T-helper 2 cell treated with Interferon-gamma antibody and Interleukin-4, amounts not matched to agents 5 μg/mL and 100 μg/mL, for 36 hours (primary cell): ENCODE measurements at places on chromosomes 13 and 19.

GRCh38 chr13:77894743-77895142 lies 23.9 kb downstream of the EDNRB start:
- no peaks in the 10 kb centered on the region for H3K36me3 ChIP-seq
- peaks cover 11% of the 10 kb centered on the region for H3K27me3 ChIP-seq
- DNase-seq: no peak

DNA sequence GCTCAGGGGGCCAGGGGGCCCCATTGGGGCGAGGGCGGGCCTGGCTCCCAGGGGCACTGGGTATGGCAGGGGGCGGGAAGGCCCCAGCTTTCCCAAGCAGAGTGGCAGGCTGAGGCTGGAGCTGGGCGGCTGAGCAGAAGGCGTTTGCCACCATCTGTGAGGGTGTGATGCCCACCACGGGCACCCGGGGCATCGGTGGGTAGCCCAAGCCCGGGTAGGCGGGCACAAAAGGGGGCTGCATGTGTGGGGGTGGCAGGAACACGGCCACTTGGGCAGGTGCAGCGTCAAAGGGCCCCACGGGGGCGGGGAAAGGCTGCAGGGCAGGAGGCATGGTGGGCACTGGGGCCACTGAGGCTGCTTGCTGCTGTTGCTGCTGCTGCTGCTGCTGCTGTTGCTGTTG lies 22.8 kb downstream of the NUMBL start:
- peaks cover 6% of the 10 kb centered on the region for H3K4me1 ChIP-seq
- peaks cover 19% of the 10 kb centered on the region for H3K36me3 ChIP-seq
- H3K4me3 ChIP-seq: no peak overlapping the region
- DNase-seq: no peak
- H3K27me3 ChIP-seq: no peaks in the 10 kb centered on the region

DNA sequence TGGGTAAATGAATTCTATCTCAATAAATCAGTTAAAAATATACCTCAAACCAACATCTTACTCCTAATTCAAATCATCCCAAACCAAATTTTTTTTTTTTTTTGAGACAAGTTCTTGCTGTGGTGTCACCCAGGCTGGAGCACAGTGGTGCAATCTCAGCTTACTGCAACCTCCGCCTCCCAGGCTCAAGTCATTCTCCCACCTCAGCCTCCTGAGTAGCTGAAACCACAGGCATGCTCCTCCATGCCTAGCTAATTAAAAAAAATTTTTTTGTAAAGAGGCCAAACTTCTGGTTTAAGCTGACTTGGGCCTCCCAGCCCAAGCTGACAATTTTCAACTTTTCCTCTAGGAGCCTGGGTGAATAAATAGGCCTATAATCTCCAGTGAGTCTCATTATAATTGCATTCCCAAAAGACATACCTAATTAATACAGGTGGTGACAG lies 22.1 kb upstream of the OLFM2 start:
- H3K27ac ChIP-seq: no peak overlapping the region
- no peaks in the 10 kb centered on the region for H3K4me1 ChIP-seq
- H3K27me3 ChIP-seq: no peaks in the 10 kb centered on the region

DNA sequence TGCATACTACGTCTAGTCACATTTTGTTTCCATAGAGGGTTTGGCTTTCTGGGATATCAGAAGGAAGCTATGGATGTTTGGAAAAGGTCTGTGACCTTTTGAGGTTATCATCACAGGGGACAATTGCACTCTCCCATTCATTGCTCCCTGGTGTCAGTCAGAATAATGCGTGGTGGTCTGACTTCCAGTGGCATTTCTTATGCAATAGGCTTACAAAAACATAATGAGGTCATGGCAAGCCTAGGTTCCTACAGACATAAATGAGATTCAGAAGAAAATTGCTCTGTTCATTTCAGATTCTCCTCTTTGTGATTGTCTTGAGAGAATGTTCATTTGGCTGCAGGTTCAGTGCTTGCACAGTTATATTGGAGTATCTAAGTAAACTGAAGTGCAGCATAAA lies 54.6 kb downstream of the ARHGAP35 start:
- H3K36me3 ChIP-seq: peaks cover 24% of the 10 kb centered on the region
- H3K4me1 ChIP-seq: peaks cover 31% of the 10 kb centered on the region
- H3K4me3 ChIP-seq: no peak overlapping the region

DNA sequence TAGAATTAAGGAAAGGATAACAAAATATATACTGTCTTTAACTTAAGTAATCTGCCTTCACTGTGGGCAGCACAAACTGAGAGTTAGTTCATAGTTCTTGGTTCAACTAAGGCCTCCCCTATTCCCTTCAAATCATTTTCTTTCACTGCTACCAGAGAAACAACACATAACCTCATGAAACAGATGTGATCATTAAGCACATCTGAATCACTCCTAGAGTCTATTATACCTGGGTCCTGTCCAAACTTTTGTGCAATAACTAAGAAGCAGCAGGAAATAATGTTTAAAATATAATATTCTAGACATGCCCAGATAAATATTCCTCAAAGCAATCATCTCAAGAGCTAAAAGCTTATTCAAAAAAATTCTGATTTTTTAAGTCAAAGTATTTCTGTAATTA lies 62.9 kb downstream of the ZC3H13 start:
- no peak overlapping the region for H3K27ac ChIP-seq
- H3K4me1 ChIP-seq: no peaks in the 10 kb centered on the region
- no peak for DNase-seq
- no peak overlapping the region for H3K4me3 ChIP-seq
- H3K27me3 ChIP-seq: no peaks in the 10 kb centered on the region

DNA sequence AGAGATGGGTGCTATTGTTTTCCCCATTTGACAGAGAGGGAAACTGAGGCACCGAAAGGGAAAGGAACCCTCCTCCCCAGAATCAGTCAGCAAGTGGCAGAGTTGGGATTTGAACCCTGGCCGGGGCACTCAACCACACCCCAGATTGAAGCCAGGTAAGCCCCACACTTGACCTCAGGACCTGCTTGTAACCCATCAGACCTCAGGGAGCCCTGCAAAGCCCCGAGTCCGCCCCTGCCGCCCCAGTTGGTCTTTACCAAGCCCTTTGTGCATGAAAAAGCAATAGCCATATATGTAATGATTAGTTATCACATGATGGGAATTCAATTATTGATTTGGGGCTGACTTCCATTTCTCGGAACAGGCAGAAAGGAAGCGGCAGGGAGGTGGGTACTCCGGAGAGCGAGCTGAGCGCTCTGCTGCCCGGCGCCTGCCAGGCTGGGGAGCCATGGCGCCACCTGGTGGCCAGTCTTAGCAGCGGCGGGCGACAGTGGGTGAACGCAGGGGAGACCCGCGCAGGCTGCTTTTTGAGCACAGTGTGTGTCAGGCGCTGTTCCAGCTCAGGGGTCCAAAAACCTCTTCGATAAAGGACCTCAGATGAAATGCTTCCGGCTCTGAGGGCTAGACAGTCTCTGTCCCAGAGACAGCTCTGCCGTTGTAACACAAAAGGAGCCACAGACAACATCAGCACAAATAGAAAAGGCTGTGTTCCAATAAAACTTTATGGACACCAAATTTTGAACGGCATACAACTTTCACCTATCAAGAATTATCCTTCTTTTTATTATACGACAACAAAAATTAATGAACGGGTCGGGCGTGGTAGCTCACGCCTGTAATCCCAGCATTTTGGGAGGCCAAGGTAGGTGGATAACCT lies 82.9 kb upstream of the CACNA1A start:
- no peak overlapping the region for H3K4me3 ChIP-seq
- H3K27me3 ChIP-seq: no peaks in the 10 kb centered on the region
- H3K4me1 ChIP-seq: no peaks in the 10 kb centered on the region
- no peak overlapping the region for H3K27ac ChIP-seq

GRCh38 chr13:27966641-27967202 lies 2.4 kb downstream of the CDX2 start:
- H3K27me3 ChIP-seq: peaks cover 80% of the 10 kb centered on the region
- DNase-seq: no peak
- peaks cover 2% of the 10 kb centered on the region for H3K36me3 ChIP-seq

DNA sequence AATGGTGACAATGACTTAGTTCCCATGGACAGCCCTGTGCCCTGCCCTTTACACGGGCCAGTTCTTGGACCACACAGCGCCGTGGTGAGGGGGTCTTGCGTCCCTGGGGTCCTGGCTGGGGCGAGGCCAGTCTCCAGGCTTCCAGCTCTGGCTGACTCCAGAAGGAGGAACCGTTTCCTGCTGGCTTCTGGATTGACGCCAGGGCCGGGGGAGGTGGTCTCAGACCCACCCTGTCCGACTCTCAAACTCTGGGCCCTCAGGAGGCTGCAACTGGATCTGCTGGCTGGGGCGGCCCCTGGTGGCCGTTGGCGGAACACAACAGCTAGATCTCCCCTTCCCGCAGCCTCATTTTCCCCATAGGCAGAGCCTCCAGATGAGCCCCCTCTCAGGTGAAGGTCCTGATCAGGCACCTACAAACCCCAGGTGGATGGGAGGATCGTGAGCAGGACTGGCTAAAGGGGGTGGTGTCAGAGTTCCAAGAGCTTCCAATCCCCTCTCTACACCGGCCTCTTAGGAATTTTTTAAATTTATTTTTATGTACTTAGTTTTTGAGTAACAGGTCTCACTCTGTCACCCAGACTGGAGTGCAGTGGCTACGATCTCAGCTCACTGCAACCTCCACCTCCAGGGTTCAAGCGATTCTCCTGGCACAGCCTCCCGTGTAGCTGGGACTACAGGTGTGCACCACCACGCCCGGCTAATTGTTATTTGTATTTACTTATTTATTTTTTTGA lies 8.0 kb downstream of the CCDC194 start:
- H3K27me3 ChIP-seq: peaks cover 18% of the 10 kb centered on the region
- no peak overlapping the region for H3K4me3 ChIP-seq
- H3K4me1 ChIP-seq: peaks cover 9% of the 10 kb centered on the region
- peak; percentile 50 for DNase-seq
- no peaks in the 10 kb centered on the region for H3K36me3 ChIP-seq

DNA sequence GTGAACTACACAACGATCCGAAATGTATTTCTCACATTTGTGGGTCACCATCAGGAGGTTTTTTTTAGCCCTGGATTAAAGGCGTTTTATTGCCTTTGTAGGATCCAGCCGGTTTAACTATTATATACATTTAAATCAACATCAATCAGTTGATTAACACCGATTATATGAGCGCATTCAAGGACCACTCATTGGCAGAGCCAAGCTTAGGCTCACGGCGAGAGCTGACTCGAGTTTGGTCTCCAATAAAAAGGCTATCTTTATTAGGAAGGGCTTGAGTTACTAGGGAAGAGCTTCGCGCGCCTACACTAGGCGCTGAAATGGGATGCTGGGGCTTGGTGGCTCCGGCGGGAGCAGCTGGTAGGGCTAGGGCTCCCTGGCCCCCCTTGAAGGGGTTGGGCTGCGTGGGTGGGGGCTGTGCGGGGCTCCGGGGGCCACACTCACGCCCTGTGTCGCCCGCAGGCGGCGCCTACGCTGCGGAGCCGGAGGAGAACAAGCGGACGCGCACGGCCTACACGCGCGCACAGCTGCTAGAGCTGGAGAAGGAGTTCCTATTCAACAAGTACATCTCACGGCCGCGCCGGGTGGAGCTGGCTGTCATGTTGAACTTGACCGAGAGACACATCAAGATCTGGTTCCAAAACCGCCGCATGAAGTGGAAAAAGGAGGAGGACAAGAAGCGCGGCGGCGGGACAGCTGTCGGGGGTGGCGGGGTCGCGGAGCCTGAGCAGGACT lies 4.2 kb downstream of the PDX1 start:
- peaks cover 88% of the 10 kb centered on the region for H3K27me3 ChIP-seq
- H3K4me3 ChIP-seq: no peak overlapping the region
- no peak for DNase-seq
- H3K4me1 ChIP-seq: peaks cover 3% of the 10 kb centered on the region
- H3K27ac ChIP-seq: peak overlapping the region; percentile 55
- H3K36me3 ChIP-seq: peaks cover 2% of the 10 kb centered on the region

GRCh38 chr19:16042533-16043085 lies 33.7 kb upstream of the TPM4 start:
- peaks cover 7% of the 10 kb centered on the region for H3K4me1 ChIP-seq
- H3K4me3 ChIP-seq: no peak overlapping the region
- H3K27ac ChIP-seq: no peak overlapping the region

DNA sequence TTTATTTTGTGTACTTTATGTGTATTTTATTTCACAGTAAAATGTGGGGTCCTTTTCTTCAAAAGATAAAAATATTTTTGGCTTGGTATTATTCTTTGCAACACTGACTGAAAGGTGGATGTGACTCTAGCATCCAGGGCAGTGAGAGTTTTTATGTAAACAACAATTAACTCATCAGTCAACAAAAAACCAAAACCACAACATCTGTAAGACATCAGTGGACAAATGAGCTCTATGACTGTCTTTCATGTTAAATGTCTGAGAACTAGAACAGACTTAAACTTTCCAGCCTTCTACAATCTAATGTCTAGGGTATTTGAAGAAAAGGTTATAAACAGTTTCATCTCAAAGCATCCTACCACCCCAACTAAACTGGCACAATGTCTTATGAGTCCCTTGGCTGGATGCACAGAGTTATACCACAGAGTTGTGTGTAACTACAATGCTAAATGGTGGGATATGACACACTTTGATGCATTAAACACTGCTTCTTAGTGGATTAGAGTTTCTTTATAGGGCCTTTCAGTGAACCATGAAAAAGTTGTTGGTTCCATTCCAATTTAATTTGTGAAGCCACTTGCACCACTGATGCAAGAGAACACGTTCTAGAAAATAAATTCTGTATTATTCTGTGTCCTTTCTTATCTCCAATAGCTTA lies 544.2 kb upstream of the KLF12 start:
- H3K4me3 ChIP-seq: no peak overlapping the region

DNA sequence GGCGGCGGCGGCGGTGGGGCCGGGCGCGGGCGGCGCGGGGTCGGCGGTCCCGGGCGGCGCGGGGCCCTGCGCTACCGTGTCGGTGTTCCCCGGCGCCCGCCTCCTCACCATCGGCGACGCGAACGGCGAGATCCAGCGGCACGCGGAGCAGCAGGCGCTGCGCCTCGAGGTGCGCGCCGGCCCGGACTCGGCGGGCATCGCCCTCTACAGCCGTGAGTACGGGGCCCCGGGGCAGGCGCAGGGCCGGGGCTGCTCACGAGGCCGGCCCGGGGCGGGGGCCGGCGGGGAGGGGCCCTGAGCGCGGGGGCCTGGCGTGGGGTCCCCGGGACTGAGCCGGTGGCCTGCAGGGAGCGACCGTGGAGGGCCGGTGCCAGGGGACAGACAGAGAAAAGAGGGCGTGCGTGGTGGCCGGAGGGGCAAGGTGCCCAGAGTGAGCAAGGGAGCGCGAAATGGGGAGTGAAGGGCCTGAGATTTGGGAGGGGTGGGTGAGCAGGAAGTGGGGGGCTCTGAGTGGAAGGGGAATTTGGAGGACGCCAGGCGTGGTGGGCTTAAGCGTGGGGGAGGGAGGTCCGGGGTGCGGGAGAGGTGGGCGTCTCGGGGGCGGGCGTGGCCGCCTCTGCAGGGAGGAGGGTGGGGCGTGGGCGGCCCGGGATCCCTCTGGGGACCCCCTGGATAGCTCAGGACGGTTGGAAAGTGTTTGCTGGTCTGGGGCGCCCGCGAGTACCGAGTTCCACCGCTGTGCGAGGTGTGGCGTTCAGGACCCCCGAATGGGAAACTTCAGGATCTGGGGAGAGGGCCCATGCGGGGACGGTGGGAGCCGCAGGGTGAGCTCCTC lies 575 bp downstream of the CARM1 start:
- peak overlapping the region; percentile 92 for H3K4me3 ChIP-seq
- H3K36me3 ChIP-seq: peaks cover 6% of the 10 kb centered on the region
- peak overlapping the region; percentile 95 for H3K27ac ChIP-seq
- no peaks in the 10 kb centered on the region for H3K27me3 ChIP-seq
- H3K4me1 ChIP-seq: peaks cover 29% of the 10 kb centered on the region
- peak; percentile 38 for DNase-seq

GRCh38 chr13:26075498-26075897 lies 23.7 kb upstream of the SHISA2 start:
- H3K36me3 ChIP-seq: no peaks in the 10 kb centered on the region
- no peaks in the 10 kb centered on the region for H3K4me1 ChIP-seq
- H3K4me3 ChIP-seq: no peak overlapping the region
- no peak for DNase-seq
- H3K27me3 ChIP-seq: peaks cover 29% of the 10 kb centered on the region
